ENCODE measurements at places on chromosomes 12 and 14. TPM values are rescaled to one million over a fixed set of nuclear protein-coding genes. Genes with fewer than 3 reads are reported as not detected.

Gene SSTR1
- polyA plus RNA-seq, result 0.08 TPM

DNA sequence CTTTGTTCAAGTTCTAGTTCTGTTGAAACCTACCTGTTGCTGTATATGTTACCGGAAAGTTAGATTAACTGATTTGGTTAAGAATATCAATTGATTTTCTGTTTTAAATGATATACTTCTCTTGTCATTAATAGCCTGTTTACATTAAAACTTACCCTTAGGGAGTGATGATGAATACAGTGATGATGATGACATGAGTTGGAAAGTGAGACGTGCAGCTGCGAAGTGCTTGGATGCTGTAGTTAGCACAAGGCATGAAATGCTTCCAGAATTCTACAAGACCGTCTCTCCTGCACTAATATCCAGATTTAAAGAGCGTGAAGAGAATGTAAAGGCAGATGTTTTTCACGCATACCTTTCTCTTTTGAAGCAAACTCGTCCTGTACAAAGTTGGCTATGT lies 33.0 kb downstream of the CAND1 start:
- H3K27ac ChIP-seq, result no peak overlapping the region
- DNase-seq, result no peak
- peaks cover 17% of the 10 kb centered on the region for H3K4me1 ChIP-seq
- no peaks in the 10 kb centered on the region for H3K27me3 ChIP-seq
- no peaks in the 10 kb centered on the region for H3K36me3 ChIP-seq

DNA sequence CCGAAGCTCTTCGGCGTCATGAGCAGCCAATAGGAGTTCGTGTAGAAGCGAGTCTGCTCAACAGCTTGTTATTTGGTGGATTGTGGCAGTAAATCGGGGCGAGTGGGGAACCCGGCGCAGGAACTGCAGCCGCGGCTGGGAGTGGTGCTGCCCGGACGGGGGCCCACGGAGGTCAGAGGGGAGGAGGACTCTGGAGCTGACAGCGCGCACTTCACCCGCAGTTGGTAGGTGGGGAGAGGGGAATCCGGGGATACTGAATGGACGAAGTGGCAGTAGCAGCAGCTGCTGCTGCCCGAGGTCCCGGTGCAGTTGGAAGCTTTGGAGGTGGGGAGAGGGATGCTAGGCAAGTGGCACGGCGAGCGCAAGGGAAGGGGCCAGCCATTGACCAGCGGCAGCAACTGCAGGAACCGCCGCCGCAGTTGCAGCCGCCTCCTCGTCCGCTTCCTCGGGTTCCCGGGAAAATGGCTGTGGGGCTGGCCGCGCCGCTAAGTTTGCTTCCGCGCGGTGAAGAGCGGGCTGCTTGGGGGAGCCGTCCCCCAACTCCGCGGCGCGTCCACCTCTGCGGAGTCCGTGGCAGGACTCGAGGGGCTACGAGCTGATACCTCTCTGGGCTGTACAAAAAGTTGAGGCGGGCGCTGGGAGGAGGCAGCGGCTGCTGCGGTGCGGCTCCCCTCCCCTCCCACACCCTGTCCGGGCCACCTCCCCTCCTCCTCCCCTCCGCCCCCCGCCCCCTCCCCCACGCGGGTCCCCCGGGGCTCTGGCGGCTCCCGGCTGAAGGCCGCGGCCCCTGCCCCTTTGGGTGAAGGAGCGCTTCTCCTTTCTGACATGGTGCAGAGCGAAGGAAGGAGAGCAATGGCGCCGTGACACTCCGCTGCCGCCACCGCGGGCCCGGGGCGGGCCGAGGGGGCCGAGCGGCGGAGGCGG lies at the start of gene ARID4A:
TSS of gene ARID4A (plus strand) at position 79 of the 924 bp plus-strand sequence. CDS start 1,300 bp downstream, outside the sequence.
- H3K4me1 ChIP-seq, result peaks cover 6% of the 10 kb centered on the region
- H3K27ac ChIP-seq, result peak within 1 kb of the TSS; percentile 94
- H3K36me3 ChIP-seq, result no peaks in the 10 kb centered on the region
- DNase-seq, result no peak

DNA sequence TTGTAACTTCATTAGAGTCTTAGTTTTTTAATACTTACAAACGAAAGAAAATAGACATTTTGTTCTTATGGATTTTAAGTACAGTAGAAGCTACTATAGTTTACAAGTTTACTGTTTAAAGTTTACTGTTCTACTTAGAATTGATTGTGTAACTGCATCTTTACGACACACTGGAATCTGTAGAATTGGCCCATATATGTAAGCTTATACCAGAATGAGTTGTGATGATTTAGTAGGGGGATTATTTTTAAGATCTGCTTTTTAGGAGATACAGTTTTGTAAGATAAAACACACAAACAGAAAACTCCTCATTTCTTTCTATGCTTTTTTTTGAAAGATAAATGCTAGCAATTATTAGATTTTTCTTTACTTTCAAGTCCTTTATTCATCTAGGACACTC lies 30.2 kb upstream of the NAV3 start:
- no peak overlapping the region for H3K4me3 ChIP-seq
- H3K27ac ChIP-seq, result no peak overlapping the region
- H3K4me1 ChIP-seq, result no peaks in the 10 kb centered on the region
- no peaks in the 10 kb centered on the region for H3K27me3 ChIP-seq

- no peaks in the 10 kb centered on the region for H3K27me3 ChIP-seq
- DNase-seq, result no peak
- H3K36me3 ChIP-seq, result no peaks in the 10 kb centered on the region
- H3K4me3 ChIP-seq, result no peak overlapping the region
- H3K4me1 ChIP-seq, result peaks cover 59% of the 10 kb centered on the region
Measured at GRCh38 chr12:106108185-106108835, 30.4 kb downstream of the NUAK1 start.

All from adrenal gland (tissue), 19 donors.